ENCODE measurements at places on chromosomes 2 and 18. TPM values are rescaled to one million over a fixed set of nuclear protein-coding genes. Genes with fewer than 3 reads are reported as not detected.

- no peak for ATAC-seq
Observed at GRCh38 chr18:5444269-5444668, 99.5 kb downstream of the EPB41L3 start.

GRCh38 chr2:127275789-127276188 is 18.2 kb downstream of the ERCC3 start:
- ATAC-seq, result no peak

- ATAC-seq, result peak; percentile 57
Observed at GRCh38 chr2:190947711-190948251, 66.2 kb downstream of the STAT1 start.

- ATAC-seq, result peak; percentile 67
Observed at GRCh38 chr2:219254590-219255201, 978 bp upstream of the TUBA4A start.

- no peak for ATAC-seq
Observed at GRCh38 chr18:21761471-21762115, 21.0 kb downstream of the MIB1 start.

DNA sequence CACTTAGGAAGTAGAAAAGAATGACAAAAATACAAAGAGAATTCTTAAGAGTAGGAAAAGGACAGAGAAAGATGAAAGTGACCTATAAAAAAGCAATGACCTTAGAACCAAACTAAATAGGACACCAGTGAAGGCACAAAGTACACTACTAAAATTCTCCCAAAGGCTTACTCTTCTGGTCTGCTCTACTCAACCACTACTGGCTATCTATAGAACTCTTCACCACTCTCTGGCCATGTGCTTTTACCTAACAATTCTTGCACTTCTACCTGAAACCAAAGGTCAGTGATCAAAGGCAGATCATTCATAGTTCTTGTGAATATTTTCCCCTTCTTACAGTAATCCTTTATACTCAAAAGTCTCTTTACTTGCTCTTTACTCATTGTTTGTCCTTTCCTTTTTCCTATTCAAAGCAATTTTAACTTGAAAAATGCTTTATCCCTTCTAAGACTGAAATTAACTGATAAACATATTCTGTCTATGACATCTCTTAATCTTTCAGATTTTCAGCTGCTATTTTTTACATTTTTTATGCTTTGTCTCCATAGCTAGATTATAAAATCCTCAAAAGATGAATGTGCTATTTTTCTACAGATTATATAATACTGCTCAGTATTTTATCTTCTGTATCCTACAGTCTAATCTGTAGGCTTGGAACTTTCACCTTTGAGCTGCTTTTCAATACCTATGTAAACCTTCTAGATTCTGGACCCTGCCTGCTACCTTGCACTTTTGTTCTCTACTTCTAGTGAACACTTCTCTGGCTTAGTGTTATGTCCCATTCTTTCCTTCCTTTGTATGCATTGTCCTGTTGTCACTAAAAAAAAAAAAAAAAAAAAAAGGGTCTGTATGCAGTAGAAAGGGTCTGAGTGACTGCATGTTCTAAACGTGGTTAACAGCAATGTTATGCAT is 64.6 kb downstream of the NCKAP1 start:
- ATAC-seq, result no peak

- no peak for ATAC-seq
Observed at GRCh38 chr2:173979751-173980351, 14.7 kb upstream of the SP3 start.

DNA sequence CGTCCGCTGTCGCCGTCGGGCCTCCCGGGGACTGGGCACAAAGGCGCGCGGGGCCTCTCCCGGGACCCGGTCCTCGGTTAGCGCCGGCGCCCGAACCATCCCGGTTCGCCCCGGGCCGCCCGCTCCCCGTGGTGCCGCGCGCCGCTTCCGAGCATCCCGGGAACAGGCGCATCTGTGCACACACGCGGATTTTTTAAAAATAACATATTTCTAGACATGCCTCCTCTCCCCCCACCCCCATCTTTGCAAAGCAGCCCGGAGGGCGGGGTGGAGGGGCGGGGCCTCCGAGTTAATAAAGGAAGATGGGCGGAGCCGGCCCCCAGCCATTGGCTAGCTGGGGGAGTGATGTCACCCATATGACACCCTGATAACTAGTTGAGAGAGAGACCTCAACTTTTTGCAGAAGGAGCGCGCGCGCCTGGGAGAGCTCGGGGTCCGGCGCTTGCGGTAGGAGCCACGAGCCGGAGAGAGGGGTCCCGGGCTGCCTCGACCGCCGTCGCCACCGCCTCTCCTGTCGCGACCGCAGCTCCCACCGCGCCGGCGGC is at the start of gene SOX11:
Gene SOX11 (plus strand): TSS at position 400 of the 545 bp plus-strand sequence. CDS start 338 bp downstream, outside the sequence.
- ATAC-seq, result no peak

- peak; percentile 95 for ATAC-seq
Observed at GRCh38 chr18:23992089-23992940, 22.2 kb upstream of the TTC39C start.

DNA sequence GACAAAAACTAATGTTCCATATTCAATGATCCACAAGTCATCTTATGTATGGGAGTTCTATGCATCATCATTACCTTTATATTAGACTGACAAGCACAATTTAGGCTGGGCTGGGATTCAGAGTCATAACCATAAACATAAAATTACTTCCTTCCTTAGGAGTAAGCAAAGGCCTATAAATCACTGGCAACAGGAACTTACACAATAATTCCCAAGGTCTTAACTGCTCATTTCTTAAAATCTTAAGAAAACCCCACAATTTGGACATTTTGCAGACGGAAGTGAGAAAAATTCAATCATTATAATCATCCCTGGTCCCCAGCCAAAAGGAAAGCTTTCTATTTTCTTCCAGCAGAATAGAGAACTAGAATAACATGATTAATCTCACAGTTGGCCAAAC is 232.3 kb downstream of the DYM start:
- ATAC-seq, result no peak

DNA sequence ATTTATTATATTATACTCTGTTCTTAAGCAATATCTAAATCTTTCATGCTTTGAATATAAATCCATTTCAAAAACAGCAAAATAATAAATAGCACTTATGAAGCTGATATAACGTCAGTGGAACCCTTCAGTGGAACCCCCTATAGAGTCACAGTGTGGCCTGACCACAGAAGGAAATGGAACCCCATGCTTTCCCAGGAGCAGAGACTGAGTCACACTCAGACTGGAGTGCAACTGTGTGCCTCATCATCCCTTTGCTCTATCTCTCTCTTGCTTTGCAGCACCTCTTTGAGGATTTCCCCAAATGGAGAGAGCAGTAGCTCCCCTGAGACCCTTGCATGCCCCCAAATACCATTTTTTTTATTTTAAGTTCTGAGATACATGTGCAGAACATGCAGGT is 13.1 kb downstream of the NXPH2 start:
- ATAC-seq, result no peak

DNA sequence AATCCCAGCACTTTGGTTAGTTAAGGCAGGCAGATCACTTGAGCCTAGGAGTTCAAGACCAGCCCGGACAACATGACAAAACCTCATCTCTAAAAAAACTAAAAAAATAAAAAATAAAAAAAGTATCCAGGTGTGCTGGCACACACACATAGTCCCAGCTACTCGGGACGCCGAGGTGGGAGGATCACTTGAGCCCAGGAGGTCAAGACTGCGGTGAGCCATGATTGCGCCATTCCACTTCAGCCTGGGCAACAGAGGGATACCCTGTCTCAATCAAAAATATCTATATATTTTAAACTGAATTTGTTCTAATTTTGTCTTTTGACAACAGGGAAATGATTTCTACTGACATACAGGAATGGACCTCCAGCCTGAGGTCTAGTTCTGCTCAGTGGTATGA is 73.3 kb upstream of the MBOAT2 start:
- no peak for ATAC-seq

GRCh38 chr2:142742371-142743214 is 134.9 kb upstream of the KYNU start:
- ATAC-seq, result peak; percentile 24

DNA sequence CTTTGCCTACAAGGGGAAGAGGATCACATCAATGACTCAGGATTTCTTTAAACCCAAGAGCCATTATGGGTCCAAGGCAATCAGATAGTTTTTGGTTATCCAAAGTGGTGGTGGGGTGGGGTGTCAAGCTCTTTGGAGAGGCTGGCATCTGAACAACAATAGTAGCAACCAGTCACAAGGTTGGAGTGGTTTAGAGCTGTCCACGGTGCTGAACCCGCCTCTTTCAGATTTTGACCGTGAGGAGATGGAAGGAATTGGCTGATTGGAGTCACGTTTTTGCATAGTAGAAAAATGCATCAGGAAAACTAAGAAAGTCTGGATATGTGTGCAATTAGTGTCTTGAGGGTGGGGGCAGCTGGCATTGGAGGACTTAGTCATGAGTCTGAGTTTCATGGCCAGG is 159.9 kb downstream of the LOXHD1 start:
- ATAC-seq, result no peak

DNA sequence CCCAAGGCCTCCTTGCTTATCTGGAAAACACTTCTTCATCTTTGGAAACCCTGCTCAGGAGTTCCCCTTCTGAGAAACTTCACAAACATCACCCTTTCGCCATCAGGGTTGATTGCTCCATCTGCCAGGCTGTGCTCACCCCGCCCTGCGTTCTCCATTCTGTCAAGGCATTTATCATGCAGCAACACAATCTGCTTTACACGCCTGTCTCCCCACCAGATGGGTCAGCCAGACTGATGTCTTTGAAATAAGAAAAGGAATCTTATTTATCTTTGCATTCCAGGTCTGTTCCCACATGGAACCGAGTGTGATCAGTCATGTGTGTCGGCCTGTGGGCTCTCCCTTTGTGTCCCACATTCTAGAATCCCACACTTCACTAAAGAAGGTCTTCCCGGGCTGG is 110.0 kb upstream of the ARL4C start:
- no peak for ATAC-seq

- ATAC-seq, result no peak
Observed at GRCh38 chr18:59505356-59505755, 146.3 kb upstream of the LMAN1 start.

DNA sequence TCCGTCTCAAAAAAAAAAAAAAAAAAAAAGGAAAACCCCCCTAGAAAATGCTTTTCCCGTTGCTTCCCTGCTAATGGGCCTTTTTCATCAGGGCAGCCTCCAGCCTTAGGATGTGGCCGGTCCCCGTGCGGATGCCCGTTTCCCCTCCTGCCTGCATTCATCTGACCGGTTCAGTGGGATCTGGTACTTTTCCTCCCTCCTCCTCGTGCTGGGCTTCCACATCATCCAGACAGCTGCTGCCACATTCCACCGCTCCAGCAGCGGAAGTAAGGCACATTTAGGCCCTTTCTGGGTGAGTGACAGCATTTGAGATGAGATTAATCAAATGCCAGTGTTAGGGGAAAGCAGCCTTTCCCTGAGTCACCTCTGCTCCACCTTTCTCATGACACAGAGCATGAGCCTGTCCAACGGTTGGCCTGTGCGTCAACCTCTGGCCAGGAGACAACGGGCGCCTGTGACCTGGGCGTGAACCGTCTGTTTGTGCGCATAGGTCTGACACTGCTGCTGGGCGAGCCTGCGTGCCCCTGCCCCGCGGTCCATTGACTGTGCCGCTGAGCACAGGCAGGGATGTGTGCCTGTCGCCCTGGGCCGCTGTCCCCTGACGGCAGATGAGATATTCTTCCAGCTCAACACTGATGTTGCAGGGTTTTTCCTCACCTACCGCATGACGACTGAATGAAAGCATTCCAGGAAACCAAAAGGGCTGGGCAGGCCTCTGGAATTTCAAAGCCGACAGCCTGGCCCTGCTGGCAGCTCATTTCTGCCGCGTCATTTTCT is 174.0 kb downstream of the TGIF1 start:
- ATAC-seq, result peak; percentile 71

DNA sequence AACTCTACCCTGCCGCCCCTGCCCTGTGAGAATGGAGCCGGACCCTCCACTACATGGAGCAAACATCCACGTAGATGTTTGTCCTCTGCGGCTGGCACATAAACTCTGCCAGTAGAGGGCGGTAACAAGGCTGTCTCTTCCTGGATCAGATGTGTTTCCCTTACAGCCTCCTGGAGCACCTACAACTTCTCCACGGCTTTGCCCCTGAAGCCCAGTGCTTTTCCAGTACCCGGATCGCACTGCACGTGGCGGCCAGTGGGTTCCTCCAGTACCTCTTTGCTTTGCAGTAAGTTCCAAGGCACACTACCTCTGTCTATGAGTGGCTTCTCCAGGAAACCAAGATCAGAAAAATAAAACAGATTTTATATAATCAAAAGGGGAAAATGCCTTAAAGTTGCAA is 651.3 kb downstream of the DCDC2C start:
- no peak for ATAC-seq

DNA sequence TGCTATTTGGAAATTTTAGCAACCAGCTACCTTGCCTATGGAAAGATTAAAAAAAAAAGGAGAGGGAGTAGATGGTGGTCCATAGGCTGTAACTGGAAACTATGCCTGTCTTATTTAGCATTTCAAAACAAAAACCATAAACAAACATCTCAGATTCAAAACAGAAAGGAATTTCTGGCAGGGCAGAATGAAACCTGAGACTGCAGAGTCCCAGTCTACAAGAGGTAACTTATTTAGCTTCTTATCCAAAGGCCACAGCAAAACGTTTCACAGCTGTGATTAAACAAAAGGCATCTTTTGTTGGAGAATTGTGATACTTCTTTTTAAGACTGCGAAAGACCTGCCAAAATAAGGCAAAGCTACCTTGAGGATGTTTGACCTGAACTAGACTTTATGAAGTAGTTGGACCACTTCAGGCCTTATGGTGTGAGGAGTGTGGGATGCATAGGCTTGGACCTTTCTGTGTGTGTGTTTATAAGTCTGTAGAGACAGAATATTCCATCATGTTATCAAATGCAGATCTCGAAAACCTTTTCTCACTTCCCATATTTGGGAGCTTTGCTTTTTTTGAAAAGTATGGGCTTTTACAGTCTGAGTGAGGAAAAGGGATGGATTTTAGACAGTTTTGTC is 11.0 kb downstream of the CRIM1 start:
- no peak for ATAC-seq

- no peak for ATAC-seq
Observed at GRCh38 chr18:33583901-33584300, 5.9 kb downstream of the ASXL3 start.

DNA sequence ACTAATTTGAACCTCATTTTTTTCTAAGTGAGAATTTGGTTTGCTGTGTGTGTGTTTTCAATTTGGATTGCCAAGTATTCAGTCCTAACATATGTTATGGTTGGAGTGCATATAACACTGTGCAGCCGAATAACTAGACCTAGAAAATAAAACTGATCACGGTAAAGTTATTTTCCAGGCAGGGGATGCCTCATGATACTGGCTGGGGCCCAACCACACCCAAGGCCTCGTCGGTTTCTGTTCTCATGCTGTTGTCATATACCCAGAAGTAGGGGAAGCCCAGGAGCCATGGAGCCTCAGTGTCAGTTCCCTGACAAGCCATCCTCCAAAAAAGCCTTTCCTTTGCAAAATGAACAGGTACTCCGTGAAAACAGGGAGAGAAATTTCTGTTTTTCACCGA is 160.2 kb downstream of the GBX2 start:
- ATAC-seq, result no peak

- ATAC-seq, result no peak
Observed at GRCh38 chr2:187768995-187769394, 214.8 kb upstream of the TFPI start.

- no peak for ATAC-seq
Observed at GRCh38 chr18:22257022-22257543, 87.7 kb downstream of the GATA6 start.

- ATAC-seq, result peak; percentile 54
Observed at GRCh38 chr2:98634406-98635092, 26.2 kb downstream of the UNC50 start.

Gene EN1
- not detected for total RNA-seq

Gene ITPRIPL1
- total RNA-seq, result 55.9 TPM

Gene SCYGR4
- not detected for total RNA-seq

Gene GALR1
- total RNA-seq, result not detected

Gene GRP
- total RNA-seq, result not detected

Gene ABCG5
- not detected for total RNA-seq

Gene AQP12A
- not detected for total RNA-seq

Gene HOXD11
- not detected for total RNA-seq

Gene DPYSL5
- total RNA-seq, result not detected
